ENCODE measurements at places on chromosomes 11 and 22. TPM values are rescaled to one million over a fixed set of nuclear protein-coding genes. Genes with fewer than 3 reads are reported as not detected.

SLC1A2 gene
- not detected for total RNA-seq

UBE2L6 gene
- 350 TPM for total RNA-seq

CTSC gene
- 230 TPM for total RNA-seq

DNA sequence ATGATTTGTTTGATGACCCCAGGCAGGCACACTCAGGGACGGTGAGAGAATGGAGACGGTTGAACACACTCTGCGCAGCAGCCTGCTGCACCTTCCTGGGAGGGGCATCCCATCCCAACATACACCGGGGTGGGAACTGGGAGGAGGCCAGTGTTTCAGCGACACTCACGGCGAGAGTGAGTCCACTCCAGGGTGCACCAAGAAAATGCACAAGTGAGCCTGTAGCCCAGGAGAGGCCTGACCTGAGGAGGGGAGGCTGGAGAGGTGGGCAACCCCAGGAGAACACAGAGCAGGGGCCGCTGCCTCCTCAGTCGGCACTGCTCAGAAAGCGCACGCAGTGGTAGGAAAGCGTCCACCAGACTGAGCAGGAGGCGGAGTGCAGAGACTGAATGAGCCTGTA, 54.5 kb downstream of the IGF2 start:
- no peak overlapping the region for H3K4me3 ChIP-seq
- H3K36me3 ChIP-seq = no peaks in the 10 kb centered on the region
- H3K27me3 ChIP-seq = peaks cover 5% of the 10 kb centered on the region
- DNase-seq = peak; percentile 3

DNA sequence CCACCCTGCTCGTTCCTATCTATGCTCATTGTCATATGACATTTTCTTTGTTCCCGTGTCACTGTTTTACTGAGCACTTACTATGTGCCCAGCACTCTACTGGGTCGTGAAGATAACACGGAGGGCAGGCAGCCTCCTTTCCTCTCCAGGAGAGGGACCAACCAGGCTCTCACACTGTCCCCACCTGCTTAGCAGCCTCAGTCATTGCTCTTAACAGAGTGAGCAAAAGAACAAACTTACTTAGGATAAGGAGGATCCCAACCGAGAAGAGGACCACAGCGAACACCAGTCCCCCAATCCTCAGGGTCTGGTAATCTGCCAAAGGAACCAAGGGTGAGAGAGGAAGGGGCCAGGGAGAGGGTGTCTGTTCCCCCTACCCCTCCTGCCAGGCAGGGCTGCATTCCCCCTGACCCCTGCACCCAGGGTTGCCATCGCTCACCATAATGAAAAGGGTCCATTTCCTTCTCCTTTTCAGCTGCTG, 17.0 kb upstream of the FXYD2 start:
- no peak for DNase-seq
- H3K27ac ChIP-seq = no peak overlapping the region
- no peaks in the 10 kb centered on the region for H3K4me1 ChIP-seq
- H3K4me3 ChIP-seq = no peak overlapping the region
- no peaks in the 10 kb centered on the region for H3K36me3 ChIP-seq

- H3K27me3 ChIP-seq = no peaks in the 10 kb centered on the region
- H3K4me3 ChIP-seq = no peak overlapping the region
- no peak for DNase-seq
- H3K27ac ChIP-seq = no peak overlapping the region
These were observed 33.4 kb downstream of the PGR start for GRCh38 chr11:101096036-101096704.

GRCh38 chr11:64694821-64695365, 28.1 kb downstream of the NRXN2 start:
- DNase-seq = no peak
- no peak overlapping the region for H3K4me3 ChIP-seq
- no peaks in the 10 kb centered on the region for H3K36me3 ChIP-seq

DNA sequence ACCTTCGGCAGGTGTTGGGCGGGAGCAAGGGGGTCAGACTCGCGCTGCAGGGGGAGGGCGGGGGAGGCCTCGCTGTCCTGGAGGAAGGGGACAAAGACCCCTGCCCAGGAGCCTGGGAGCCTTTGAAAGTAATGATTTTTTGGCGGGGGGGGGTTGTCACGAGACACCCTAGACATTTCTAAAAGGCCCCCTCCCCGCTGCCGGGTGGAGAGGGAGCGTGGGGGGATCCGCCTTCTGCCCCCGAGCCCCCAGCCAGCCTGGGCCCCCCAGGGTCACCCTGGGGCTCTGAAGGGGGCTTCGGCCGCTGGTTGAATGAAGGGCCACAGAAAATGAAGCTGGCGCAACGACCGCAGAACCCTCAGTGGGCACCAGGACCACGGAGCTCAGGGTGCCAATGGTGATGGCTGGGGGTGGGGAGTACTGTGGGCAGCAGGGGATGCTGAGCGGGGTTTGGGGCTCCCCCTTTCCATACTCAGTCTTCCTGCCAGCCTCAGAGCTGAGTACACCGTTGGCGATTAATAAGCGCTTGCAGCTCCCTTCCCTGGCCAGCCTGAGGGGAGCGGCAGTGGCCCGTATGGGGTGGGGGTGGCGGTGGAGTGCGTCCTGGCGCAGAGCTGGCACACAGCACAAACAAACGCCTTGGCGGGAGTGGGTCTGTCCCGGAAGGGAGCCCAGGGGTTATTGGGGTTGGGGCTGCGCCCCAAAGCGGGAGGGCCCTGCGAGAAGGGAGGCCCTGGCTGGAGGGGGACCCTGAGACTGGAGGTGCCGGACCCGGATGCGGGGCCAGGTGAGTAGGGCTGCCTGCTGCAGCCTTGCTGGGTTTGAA, 1.2 kb upstream of the DUSP8 start:
- H3K27me3 ChIP-seq = peaks cover 33% of the 10 kb centered on the region
- peak overlapping the region; percentile 7 for H3K4me3 ChIP-seq
- no peak overlapping the region for H3K27ac ChIP-seq

DNA sequence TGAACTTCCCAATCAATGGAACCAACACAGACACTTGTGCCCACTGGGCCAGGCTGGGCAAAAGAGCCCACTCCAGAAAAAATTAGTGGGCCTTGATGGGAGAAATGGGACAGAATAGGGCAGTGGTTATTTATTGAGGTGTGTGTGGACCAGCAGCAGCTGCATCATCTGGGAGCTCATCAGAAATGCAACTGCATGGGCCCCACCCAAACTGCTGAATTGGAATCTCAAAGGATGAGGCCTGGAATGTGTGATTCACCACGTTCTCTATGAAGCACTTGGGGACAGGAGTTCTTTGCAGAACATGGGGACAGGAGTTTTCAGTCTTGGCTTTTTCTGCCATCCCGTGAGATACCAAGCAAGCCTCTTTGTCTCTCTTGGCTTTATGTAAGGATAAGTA, 255.6 kb upstream of the PLET1 start:
- peaks cover 2% of the 10 kb centered on the region for H3K27me3 ChIP-seq
- H3K36me3 ChIP-seq = no peaks in the 10 kb centered on the region

GRCh38 chr11:122100037-122100755, 15.8 kb downstream of the BLID start:
- peaks cover 26% of the 10 kb centered on the region for H3K27me3 ChIP-seq
- H3K4me1 ChIP-seq = peaks cover 6% of the 10 kb centered on the region
- no peak overlapping the region for H3K4me3 ChIP-seq
- no peaks in the 10 kb centered on the region for H3K36me3 ChIP-seq
- H3K27ac ChIP-seq = no peak overlapping the region

- no peaks in the 10 kb centered on the region for H3K27me3 ChIP-seq
- no peak overlapping the region for H3K4me3 ChIP-seq
- DNase-seq = no peak
These were observed 473.4 kb downstream of the METTL15 start for GRCh38 chr11:28581286-28582242.
